ENCODE measurements at places on chromosomes 5 and 9.

- no peak for DNase-seq
Observed at GRCh38 chr5:178532666-178533065, 57.5 kb downstream of the COL23A1 start.

DNA sequence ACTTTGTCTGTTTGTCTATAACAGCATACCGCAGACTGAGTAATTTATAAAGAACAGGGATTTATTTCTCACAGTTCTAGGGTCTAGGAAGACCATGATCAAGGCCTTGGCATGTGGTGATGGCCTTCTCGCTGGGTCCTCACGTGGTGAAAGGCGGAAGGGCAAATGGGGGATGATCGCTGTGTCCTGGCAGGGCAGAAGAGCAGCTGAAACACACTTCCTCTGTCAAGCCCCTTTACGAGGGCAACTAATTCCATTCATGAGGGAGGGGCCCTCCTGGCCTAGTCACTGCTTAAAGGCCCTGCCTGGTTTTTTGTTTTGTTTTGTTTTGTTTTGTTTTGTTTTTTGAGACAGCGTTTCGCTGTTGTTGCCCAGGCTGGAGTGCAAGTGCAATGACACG is 41.9 kb upstream of the UBTD2 start:
- DNase-seq: no peak

DNA sequence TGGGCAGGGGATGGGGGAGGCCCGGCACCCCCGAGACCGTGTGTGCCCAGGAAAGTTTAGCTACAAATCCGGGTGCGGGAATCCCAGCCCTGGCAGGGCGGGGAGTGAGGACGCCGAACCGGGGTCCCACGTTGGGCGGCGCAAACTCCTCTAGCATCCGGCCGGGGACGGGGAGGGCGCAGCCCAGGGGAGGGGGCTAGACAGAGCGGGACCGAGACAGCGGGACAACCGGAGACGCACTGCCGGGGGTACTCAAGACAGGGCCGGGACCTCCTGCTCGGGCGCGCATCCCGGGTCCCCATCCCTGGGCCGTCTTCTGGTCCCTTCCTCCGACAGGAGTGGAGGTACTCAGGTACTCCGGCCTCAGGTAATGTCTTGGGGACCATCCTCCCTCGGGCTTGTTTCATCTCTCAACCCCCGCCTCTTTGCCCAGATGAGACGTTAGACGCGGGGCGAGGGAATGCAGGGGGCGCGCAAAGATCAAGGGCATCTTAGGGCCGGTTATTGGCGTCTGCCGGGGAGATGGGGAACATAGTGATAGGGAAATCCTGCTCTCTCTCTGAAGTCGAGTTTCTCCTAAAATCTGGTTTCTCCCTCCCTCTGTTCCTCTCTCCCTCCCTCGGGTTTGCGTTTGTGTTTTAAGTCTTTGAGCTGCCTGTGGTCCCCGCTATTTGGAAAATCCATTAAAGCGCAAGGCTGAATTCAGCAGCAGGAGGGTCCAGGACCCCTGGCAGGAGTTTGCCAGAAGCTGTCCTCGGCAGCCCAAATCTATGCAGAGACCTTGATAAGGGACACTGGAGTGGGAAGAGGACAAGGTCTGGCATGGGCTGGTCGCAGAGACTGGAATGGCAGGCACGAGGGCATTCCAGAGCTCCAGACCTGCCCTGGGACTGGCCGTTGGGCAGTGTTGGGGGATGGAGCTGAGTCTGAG is 815 bp downstream of the PDZD2 start:
- DNase-seq: no peak

DNA sequence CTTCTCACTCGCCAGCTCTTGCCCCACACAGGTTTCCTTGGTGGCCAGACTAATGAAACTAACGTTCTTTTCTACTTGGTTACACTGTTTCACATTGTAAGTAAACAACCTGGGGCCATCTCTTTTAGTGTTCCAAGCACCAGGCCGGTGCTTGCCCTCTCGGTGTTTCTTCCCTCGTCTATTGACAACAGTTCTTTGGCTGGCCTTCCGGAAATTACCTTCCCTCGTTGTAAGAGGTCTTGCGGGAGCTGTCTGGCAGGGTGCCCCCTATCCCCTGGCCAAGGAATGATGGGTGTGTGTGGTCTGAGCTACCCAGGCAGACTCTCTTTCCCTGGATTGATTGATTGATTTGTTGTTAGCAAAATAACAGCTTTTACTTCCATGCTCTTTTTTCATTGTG is 918 bp upstream of the MYMK start:
- DNase-seq: no peak

DNA sequence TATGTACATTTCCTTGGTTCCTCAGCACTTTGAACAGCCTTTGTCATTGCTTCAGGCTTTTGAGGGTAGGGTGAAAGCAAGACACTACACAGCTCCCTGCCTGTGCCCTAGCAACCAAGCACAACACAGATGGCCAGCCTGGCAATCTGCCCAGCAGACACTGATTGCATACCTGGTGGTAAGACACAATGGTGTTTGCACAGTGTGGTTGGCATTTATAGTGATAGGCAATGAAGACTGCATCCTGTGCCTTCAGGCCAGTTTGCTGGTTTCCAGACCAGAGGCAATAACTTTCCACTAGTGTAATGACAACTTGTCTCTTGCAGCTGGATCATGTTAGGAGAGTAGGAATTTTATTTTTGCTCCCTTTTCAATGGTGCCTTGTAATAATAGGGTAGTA is 144.5 kb upstream of the TNC start:
- DNase-seq: peak; percentile 68

GRCh38 chr5:111848476-111848875 is 91.5 kb upstream of the NREP start:
- no peak for DNase-seq

DNA sequence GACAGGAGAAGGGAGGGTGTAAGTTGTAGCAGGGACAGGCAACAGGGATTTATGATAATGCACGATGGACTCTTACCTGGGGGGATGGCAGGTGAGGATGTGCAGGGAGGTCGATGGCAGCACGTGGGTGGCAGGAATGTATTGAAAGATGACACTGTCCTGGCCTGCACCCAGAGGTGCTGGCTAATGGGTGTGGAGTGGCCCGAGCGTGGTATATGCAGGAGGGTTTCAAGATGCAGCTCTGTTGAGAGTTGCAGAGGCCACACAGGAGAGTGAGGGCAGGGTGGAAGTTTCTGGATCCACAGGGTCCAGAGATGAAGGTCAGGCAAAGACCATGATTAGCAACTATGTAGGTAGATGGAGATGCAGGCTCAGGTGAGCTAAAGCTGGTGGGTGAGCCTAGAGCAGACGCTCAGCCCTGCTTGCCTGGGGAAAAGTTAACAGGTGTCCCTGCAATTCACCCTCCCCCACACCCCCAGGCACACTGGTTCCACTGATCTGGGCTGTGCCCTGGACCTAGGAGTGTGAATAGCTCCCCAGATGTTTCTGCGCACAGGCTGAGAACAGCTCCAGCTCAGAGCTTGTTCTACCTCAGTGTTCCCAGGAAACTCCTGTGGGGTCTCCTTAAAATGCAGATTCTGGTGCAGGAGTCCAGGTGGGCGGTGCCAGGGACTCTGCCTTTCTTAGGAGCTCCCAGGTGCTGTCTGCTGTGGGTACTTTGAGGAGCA is 21.5 kb upstream of the S1PR3 start:
- DNase-seq: no peak

DNA sequence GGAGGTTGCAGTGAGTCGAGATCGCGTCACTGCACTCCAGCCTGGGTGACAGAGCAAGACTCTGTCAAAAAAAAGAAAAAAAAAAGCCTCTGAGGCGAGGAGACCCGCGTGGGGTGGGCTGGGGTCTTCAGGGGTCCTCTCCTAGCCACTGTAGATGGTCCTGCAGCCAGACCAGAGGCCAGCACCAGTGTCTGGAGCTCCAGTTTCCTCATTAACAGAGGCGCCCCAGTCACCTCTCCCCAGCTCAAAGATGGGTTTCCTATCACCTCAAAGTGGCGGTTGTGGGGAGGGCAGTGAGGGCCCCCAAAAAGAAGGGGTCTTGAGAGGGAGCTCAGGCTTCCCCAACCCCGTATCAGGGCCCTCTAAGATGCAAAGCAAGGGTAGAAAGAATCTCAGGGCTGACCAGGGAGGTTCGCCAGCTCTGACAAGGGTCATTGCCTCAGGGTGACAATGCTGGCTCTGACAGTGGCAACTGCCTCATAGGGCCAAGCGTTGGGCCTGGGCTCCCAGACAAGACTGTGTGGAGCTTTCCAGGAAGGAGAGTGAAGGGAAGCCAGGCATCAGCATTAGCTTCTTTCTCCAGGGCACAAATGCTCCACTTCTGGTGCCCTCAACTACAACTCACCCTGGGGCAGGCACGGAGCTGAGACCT is 15.0 kb downstream of the STK10 start:
- no peak for DNase-seq

DNA sequence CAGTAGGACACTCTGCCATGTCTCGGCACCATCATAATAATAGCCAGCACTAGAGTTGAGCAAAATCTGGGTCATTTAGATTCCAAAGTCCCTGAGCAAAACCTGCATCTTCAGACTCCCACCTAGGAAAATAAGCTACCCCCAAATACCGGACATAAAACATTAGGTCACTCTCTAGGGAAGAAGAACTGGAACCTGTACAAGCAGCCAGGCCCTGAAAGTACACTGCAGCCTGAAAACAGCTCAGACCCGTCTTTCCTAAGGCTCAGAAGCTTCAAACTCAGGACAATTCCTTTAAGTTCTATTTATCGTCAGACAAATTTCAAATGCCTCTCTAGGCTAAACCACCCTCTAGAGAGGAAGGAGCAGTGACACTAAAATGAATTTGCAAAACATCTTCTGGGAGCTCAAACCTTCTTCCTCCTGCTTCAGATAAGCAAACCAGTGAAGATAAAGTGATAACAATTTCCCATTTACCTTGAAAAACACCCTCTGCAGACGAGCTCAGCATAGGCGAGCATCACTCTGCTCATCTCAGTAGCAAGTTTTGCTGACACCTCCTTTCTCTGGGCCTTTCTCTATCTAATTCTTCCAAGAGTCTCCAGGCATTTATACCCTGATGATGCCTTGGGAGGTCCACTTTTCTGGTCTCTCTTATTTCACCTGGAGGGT is 34.0 kb downstream of the ADAM19 start:
- DNase-seq: no peak

GRCh38 chr9:84677080-84677479 is 7.6 kb downstream of the NTRK2 start:
- DNase-seq: no peak

DNA sequence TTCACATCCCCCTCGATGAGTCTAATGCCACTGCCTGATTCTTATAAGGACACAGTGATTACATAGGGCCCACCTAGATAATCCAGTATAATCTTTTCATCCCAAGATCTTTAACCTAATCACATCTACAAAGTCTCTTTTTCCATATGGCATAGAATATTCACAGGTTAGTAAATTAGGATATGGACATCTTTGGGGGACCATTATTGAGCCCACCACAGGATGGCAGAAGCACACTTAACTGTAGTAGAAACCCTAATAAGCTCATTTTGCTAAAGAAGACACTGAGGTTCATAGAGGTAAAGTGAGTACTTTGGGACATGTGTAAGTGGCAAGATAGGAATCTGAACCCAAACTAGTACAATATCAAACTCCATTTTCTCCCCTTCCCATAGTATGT is 38.9 kb downstream of the ASTN2 start:
- no peak for DNase-seq

DNA sequence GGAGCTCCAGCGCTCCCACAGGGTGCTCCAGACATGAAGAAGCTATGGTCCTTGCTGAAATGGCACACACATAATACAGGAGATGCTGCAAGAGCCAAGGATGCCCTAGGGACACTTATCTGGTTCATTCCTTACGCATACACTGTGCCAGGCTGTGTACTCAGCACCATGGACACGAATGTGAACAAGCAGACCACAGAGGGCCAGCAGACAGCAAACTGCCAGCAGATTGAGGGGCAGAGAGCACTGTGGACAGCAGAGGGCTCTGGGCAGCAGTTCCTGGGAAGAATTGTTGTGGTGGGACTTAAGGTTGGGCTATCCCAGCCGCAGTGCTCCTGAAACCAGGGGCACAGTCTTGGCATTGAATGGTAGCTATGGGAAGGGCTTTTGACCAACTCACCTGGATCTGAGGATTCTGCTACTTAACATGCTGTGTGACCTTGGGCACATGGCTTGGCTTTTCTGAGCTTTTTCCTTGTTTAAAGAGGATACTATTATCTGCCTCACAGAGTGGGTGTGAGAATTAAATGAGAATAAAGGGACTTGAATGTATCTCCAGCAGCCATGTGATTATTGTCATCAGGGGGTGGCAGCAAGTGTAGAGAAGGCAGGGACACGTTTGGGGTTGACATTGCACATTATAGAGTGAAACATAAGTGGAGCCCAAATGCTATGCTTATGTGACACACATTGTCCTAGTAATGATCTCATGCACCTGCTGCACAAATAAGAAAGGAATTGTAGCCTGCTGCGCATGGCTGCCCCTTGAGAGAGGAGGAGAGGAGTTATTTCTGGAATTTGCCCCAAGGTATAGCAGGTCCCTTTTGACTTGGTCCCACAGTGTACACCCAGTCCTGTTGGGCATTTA is 30.1 kb downstream of the PPARGC1B start:
- no peak for DNase-seq

GRCh38 chr5:9498541-9499497 is 47.1 kb downstream of the SEMA5A start:
- peak; percentile 35 for DNase-seq

GRCh38 chr5:141909212-141909611 is 14.5 kb upstream of the DELE1 start:
- no peak for DNase-seq

DNA sequence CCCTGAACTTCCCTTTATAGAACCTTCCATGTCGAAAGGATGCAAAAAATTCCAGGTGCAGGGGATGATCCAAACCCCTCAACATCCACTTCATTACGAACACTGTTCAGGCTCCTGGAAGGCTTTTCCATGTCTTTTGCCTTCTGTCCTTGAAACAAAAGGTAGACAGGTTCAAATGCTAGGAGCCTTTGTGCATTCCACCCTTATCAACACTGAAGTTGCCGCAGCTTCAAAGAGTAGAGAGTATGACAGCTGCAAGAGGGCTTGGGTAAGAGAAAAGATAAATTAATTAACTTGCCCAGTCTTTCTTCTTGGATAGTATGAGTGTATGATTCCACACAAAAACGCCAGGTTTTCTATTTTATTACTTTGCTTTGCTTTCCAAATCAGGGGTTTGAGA is 269.1 kb upstream of the MSX2 start:
- DNase-seq: no peak
